ENCODE measurements at places on chromosomes 1 and 21.

- no peak for DNase-seq
Observed at GRCh38 chr1:31776516-31776915, 12.4 kb upstream of the ADGRB2 start.

DNA sequence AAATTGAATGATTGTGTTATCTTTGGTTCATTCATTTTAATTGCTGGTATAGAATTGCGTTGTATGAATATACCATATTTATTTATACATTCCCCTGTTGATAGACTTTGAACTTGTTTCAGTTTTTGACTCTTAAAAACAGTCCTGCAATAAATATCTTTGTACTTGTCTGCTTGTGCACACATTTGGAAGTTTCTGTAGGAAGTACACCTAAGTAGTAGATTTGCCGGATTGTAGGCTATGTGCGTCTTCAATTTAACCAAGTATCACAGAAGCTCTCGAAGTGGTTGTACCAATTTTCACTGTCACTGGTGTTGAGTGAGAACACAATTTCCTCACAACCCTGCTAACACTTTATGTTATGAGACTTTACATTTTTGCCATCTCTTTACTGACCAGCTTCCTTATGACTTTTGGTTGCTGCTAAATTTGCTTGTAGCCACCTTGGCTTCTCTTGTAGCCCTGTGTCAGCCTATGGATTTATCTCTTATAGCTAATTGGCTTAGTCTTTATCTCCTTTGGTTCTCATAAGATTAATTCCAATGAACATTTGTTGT is 2.2 kb downstream of the TTC3 start:
- no peak for DNase-seq

- DNase-seq, result no peak
Observed at GRCh38 chr1:178630417-178630816, 94.6 kb upstream of the RALGPS2 start.

GRCh38 chr1:10608690-10609089 is 133.9 kb downstream of the PEX14 start:
- DNase-seq, result no peak

DNA sequence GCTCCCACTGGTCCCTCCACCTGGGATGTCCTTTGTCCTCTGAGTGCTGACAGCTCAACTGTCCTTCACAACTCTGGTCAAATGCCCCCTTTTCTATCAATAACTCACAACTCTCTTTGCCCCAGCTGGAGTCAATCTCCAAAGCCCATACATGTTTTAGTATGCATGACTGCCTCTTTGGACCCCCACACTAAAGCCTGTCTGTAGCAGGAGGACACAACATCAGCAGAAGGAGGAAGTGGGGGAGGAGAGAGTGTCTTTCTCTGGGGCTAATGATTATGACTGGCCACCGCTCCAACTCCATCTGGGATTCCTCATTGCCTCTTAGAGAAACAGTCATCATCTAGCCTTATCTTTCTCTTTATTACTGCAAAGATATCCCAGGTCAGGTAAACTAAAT is 186.6 kb upstream of the FGGY start:
- no peak for DNase-seq

DNA sequence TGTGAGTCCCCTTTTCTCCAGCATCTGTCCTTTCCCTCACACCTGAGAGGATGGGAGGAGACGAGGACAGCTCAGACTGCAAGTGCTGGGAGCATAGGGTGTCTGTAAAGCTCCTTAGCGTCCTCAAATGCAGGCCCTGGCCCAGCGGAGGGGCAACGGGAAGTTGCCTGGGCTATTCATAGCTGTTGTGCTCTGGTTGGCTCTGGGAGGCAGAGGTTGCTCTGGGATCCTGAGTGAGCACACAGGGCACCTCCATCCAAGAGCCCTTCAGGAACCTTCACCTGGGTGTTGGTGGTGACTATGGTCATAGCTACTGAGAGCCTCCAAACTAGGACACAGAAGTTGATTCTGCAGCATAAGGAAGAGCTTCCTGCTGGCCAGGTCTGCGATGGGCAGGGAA is 2.6 kb downstream of the PADI1 start:
- no peak for DNase-seq
